Hematopoietic multipotent progenitor cell treated with erythropoietin and hydrocortisone succinate and interleukin-3 and kit ligand, for 6 days (in vitro differentiated cells): ENCODE measurements at places on chromosomes 12 and 14.

- no peak for DNase-seq
These were observed 129.3 kb downstream of the HMGA2 start for GRCh38 chr12:65953631-65954030.

DNA sequence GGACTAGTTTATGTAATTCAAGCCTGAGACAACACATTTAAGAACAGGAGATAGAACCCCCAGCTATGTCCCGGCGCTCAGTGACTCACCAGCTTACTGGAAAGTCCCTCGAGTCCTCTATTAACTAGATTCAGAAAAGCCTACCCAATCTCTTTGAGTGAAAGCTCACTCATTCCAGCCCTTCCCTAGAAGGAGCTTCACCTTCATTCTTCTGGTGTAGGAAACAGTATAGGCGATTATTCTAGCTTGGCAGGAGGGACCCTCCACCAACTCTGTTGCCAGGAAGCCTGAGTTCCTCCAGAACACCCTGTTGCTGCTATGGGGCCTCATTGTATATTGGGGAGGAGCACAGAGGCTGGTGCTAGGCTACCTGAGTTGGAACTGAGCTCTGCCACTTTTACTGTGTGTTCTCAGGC lies 57.2 kb upstream of the AEBP2 start:
- no peak for DNase-seq

GRCh38 chr14:76514213-76514998 lies 138.5 kb downstream of the ESRRB start:
- peak; percentile 80 for DNase-seq

- DNase-seq = peak; percentile 44
These were observed 395.2 kb upstream of the DCN start for GRCh38 chr12:91577586-91578539.

DNA sequence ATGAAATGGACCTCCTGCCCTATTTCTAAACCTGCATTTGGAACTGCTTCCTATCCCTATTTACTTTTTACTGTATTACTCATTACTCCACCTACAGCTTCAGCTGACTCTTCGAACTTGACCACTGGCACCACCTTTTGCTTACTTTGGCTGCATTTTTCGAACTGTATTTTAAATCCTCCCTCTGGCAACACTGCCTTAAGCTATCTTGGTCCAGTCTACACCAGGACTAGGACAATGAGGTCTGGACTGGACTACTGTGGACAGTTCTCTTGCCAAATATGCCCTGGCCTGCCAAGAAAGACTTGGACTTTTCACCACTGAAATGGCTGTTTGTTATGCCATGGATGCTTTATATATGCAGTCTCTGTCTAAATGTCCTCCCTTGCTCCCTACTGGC lies 328.1 kb downstream of the BTG1 start:
- DNase-seq = no peak

DNA sequence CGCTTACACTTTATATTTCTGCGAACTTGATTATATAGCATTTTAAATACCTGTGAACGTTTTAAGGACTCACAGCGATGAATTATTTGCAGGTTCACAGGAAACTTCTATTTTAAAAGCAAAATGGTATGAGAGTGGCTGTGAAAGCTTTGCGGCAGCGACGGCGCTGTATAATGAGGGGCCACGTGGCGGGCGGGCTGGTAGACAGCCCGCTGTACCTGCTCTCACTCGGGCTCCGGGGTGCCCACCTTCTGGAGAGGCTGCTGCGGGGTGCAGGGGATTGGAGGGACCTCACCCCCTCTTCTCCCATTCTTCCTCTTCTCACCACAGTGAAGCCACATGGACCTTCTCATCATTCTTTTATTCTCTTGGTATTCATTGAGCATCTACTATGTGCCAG lies 164.2 kb upstream of the MYL2 start:
- no peak for DNase-seq
